ENCODE measurements at places on chromosomes 5 and 9.

DNA sequence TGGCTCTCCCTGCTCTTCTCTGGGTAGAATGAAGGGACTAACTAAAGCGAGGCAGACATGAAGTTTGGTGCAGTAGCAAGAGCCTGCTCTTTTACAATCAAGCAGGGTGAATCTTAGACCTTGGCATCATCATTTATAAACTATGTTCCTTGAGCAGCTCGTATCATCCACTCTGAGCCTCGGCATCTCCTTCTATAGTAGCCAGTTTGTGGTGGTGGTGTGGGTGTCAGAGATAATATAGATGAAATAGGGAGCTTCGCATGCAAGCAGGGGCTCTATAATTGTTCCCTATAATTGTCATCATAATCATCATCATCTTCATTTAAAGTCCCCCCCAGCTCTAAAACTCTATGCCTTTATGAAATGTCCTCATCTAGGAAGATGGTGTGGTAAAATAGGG is 72.5 kb upstream of the SAP30L start:
- no peak for DNase-seq

DNA sequence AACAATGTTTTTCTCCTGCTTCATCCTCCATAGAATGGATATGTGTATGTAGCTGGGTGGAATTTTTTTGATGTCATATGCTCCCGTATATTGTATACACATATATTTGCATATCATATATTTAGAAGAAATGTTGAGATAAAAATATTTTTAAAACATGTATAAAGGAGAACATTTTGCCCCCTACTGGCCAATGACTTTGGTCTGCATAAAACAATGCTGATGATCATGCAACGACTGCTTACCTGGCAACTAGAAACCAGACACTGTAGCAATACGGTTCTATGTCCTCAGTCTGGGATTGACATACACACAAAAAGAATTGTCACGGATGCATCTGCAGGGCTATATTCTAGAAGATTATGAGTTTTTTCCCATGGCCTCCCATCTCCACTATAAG is 503.6 kb downstream of the ELAVL2 start:
- DNase-seq, result no peak

DNA sequence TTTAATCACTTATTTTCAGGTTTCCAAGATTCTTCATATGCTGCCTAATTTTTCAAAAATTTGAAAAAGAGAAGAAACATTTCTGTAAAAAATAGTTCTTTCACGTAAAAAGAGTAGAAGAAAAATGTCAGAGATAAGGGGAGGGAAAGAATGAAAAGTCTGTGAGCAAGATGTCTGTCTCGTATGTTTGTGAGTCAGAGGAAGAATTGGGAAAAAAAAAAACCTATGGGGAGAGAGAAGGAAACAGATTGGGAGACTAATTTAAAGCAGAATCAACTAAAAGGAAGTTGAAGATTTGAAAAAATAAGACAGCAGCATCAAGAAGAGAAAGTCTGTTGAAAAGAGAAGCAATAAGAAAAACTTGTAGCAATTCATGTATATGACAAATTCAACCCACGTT is 456.3 kb downstream of the HINT1 start:
- no peak for DNase-seq

DNA sequence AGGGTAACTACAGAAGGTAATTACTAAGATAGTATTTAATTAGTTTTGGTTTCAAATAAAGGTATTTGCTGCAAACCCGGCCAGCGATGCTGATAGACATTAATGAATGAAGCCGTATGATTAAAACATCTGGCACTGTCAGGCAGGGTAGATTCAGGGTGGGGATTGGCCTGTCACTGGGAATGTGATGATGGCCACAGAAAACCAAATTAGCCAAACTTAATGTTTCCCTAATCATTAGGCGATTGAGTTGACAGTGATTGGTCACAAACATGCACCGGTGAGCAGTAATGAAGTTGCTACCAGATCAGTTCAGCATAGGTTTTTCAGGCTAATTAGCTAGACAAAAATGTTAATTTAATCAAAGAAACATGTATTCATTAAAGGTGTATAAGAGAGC is 107.5 kb downstream of the SGCD start:
- DNase-seq, result no peak

- DNase-seq, result no peak
These were observed 6.2 kb downstream of the MAPKAP1 start for GRCh38 chr9:125700791-125701190.

DNA sequence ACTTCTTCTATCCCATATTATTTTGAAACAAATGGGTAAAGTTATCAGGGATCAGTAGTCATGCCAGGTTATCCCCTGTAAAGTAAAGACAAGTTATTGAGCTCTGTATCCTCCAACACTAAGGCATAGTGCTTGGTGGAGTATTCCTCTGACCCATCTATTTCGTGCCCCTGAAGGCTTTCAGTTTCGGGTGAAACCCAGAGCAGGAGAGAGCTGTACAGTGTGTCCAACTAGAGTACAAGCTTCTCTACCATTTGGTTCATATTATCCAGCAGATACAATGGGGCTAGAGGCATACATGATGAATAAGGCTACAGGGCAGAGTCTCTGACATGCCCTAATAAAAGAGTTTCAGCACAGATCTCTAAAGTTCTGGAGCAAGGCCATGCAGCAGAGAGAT is 3.2 kb upstream of the SLC22A4 start:
- DNase-seq, result no peak

- no peak for DNase-seq
These were observed 130.9 kb upstream of the GNA14 start for GRCh38 chr9:77779010-77779409.

DNA sequence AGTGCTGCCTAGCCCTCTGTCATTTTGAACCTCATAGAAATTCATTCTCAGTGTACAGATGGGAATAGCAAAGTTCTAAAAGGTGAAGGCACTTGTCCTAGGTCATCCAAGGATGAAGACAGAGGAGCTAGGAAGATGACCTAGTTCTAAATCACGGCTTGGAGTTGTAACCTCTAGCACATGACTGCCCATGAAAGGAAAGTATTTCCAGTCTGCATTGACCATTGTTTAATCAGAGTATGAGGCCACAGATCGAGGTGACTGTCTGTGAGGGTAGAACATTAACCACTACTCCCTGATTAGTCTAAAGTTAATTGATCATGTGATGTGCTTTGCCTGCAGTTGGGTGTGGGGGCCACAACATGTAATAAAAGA is 674 bp upstream of the TNFSF15 start:
- no peak for DNase-seq

DNA sequence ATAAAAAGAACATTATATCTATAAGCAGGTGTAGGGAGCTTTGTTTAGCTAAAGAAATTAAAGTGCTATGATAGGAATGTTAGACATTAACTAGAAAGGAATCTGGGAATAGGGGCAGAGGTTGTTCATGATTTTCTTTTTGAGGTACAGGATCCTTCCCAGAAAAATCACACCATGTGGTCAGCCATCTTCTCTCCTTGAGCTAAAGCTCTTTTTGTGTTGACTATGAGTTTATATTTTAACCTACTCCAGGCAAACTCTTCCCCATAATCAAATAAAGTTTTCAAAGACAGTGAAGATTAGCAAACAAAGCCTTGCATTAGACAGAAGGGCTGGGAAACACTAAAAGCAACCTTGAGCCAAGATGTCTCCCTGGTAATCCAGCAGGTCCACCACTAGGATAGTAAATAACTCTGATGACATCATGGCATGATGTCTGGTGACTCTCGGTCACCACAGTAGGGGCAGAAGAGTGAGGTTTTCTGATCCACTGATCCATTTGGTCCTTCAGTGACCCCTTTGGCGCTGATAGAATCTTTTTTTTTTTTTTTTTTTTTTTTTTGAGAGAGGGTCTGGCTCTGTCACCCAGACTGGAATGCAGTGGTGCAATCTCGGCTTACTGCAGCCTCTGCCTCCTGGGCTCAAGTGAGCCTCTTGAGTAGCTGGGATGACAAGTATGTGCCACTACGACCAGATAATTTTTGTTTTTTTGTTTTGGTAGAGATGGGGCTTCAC is 30.6 kb upstream of the IL6ST start:
- DNase-seq, result no peak

GRCh38 chr5:81371354-81371876 is 22.5 kb downstream of the ACOT12 start:
- no peak for DNase-seq

DNA sequence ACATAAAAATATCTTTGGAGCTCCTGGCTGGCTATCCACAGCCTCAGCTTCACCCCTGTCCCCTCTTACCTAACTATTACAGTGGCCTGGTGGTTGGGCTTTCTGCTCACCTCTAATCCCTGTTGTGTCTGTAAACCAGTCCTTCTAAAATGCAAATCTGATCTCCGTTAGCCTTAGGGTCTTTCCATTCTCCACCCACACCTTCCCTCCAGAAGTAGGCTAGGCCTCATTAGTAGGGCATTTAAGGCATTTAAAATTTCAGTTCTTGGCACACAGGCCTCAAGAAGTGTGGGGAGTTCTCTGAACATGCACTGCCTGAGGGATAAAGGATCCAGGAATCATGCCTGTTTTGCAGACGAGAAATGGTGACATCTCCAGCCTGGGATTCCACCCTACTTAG is 26.4 kb upstream of the STC2 start:
- no peak for DNase-seq

DNA sequence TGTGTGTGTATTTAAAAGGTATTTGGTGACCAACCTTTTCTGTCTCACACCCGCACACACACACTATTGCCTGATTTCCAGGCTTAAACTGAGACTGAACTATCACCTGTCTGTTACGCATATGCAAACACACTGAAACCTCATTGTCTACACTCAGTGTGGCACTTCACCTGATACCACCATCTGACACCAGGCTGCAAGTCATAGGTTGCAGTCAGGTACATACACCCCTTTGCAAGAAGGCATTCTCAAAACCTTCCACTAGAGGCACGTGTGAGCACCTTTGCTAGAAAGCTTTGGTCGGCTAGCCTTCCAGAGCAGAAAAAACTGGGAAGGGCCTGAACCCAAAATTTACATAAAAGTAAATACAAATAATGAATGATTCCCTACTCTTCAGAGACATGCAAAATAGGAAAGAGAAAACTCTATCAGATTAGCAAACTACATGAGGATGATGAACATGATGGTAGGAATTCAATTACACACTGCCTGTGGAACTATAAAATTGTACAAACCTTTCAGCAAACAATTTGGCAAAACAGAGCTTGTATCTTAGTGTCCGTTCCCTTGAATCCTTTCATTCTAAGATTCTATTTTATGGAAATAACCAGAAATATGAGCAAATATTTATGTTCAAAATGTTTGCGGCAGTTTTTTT is 5.9 kb upstream of the FOXD1 start:
- DNase-seq, result no peak

DNA sequence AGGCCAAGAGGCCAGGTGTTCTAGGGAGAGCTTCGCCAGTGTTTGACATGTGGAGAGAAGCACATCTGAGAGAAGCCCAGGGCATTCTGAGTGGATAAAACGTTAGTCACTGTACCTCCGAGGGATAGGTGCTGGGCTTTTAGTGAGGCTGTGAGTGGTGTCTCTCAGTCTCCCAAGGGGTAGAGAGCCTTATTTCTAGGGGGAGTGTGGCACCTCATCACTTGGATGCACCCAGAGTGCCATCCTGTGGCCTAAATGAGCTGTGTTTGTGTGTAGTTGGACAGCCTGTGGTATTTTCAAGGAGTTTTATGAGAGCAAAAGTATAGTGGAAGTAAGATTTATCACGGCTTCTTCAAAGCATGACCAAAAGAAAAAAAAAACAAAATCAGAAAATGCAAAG is 1046.9 kb upstream of the WWC1 start:
- DNase-seq, result no peak

GRCh38 chr5:38434966-38435705 is 121.3 kb downstream of the LIFR start:
- no peak for DNase-seq
